ENCODE measurements at places on chromosomes 13 and 19. TPM values are rescaled to one million over a fixed set of nuclear protein-coding genes. Genes with fewer than 3 reads are reported as not detected.
A peak's percentile ranks its signal among the peaks of the same experiment; 100 is the strongest.

The PSPN gene
- 2.4 TPM for total RNA-seq

The VMAC gene
- 8.3 TPM for total RNA-seq

The ZNF773 gene
- total RNA-seq: 21.1 TPM

The KLF16 gene
- 15.1 TPM for total RNA-seq

The ZNF432 gene
- 6.4 TPM for total RNA-seq

The NKG7 gene
- total RNA-seq: not detected

The GTF2F2 gene
- 28.3 TPM for total RNA-seq

The CEACAM7 gene
- total RNA-seq: not detected

The C5AR1 gene
- not detected for total RNA-seq

The ZIC2 gene
- total RNA-seq: not detected

The KLK15 gene
- total RNA-seq: 1.3 TPM

The NALCN gene
- 6.4 TPM for total RNA-seq

The SIAH3 gene
- total RNA-seq: not detected

The RASGRP4 gene
- not detected for total RNA-seq

DNA sequence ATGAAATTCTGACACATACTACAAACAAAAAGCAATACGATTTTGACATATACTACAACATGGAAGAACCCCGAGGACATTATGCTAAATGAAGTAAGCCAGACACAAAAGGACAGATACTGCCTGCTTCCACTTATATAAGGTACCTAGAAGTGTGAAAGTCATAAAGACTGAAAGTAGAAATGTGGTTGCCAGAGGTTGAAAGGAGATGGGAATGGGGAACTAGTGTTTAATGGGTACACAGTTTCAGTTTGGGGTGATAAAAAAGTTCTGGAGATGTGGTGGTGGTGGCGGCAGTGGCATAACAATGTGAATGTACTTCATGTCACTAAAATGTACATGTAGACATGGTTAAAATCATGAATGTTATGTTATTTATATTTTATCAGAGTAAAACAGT is 12.1 kb upstream of the NDFIP2 start:
- H3K27me3 ChIP-seq: no peaks in the 10 kb centered on the region
- H3K36me3 ChIP-seq: no peaks in the 10 kb centered on the region
- H3K27ac ChIP-seq: no peak overlapping the region
- H3K4me3 ChIP-seq: no peak overlapping the region

DNA sequence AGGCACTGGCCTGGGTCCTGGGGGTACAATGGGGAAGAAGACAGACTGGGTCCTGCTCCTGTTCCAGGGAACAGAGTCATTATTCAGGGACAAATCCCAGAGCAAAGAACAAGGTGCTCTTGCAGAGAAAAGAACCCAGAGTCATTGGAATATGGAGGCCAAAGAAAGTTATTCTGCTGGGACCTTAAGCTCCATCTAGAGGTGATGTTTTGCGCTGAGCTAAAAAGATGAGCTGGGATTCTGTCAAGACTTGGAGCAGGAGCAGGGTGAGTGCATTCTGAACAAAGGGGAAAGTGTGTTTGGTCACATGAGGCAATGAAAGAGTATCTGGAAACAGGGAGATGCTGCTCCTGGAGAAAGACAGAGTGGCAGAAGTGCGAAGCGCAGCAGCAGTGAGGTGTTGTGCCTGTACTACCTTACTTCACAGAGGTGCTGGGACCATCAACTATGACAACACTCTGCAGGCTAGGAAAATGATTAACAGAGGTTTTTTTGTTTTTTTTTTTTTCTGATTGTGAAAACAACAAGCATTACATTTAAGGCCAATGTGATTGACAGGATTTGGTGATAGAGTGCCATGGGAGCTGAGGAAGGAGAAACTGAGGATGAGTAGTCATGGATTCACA is 95.3 kb upstream of the TNFSF11 start:
- H3K36me3 ChIP-seq: no peaks in the 10 kb centered on the region
- DNase-seq: peak; percentile 53
- H3K27me3 ChIP-seq: no peaks in the 10 kb centered on the region
- no peak overlapping the region for H3K4me3 ChIP-seq

GRCh38 chr13:89943139-89943538 is 1404.3 kb upstream of the MIR17HG start:
- no peak for DNase-seq
- H3K4me3 ChIP-seq: no peak overlapping the region
- H3K27me3 ChIP-seq: no peaks in the 10 kb centered on the region
- no peak overlapping the region for H3K27ac ChIP-seq
- no peaks in the 10 kb centered on the region for H3K36me3 ChIP-seq

GRCh38 chr13:95411428-95412040 is 110.3 kb upstream of the ABCC4 start:
- no peaks in the 10 kb centered on the region for H3K27me3 ChIP-seq
- H3K27ac ChIP-seq: no peak overlapping the region
- no peak overlapping the region for H3K4me3 ChIP-seq
- no peak for DNase-seq
- H3K4me1 ChIP-seq: no peaks in the 10 kb centered on the region
- no peaks in the 10 kb centered on the region for H3K36me3 ChIP-seq

DNA sequence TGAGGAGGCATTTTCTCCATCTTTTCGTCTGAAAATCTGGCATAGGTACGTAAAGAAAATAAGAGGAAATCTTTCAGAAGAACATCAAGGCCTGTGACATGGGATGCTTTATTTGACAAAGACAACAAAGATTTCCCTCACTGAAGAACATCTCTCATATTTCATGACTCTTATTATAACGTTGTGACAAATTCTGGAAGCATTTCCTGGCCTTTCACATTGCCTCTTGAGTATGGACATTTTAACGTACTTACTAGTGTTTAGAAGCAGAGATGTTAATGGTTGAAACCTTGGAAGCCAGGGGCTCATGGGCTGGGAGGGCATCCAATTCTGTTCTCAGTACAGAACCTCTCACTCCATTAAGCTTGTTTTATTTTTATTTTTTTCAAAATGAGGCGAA is 210.8 kb downstream of the DCT start:
- H3K27me3 ChIP-seq: no peaks in the 10 kb centered on the region
- H3K27ac ChIP-seq: no peak overlapping the region
- H3K4me3 ChIP-seq: no peak overlapping the region
- peaks cover 7% of the 10 kb centered on the region for H3K4me1 ChIP-seq
- peak; percentile 11 for DNase-seq

DNA sequence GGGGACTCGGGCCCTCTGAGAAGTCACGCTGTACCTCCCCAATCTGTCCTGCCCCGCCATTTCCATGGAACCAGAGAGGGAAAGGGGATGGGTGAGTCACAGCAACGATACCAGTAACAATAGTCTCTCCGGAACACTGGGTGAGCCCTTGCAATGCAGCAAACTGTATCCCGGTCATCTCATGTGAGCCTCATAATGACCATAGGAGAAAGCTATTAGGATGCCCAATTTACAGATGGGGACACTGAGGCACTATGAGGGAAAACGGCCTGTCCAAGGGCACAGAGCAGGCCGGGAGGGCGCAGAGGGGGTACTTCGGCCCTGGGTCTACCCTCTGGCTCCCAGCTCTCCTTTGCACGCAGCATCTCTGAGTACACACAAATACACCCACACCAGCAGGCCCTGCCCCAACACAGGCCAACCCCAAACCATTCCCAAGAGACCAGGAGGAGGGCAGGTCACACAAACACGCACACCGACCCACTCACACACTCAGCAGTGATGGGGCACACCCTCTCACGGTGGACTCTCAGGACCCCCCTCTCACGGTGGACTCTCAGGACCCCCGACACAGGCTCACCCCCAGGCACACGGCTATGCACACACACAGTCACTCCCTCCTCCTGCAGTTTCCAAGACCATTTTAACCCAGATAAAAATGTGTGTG is 18.2 kb downstream of the LRRC4B start:
- H3K4me1 ChIP-seq: no peaks in the 10 kb centered on the region
- no peak for DNase-seq
- no peaks in the 10 kb centered on the region for H3K36me3 ChIP-seq
- H3K27ac ChIP-seq: no peak overlapping the region

DNA sequence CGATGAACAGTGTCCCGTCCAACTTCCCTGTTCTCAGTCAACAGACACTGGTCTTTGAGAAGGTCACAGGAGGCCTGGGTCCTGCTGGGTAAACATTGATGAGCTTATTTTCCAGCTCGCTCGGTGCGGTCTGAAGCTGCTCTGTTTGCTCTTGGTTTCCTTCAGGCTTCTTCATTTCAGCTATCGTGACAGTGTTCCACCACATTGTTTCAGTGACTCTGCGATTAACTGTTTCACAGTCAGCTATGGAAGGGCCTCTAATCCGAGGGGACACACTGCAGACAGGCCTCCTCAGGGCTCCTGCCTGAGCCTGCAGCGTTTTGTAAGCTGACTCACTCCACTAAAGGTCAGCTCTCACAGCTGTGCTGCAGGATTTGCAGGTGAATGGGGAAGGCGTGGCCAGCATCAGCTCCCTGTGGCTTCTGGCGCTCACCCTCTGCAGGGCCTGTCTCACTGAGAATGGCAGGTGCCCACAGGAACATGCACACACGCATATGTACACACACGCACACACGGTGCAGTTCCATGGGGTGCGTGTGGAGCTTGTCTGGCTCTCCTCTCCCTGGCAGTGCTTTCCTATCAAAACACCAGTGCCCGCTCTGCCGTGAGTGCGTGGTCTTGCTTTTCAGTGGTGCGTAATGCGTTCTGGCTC is 62.9 kb upstream of the MCF2L start:
- no peak overlapping the region for H3K27ac ChIP-seq
- no peaks in the 10 kb centered on the region for H3K36me3 ChIP-seq
- H3K27me3 ChIP-seq: no peaks in the 10 kb centered on the region

DNA sequence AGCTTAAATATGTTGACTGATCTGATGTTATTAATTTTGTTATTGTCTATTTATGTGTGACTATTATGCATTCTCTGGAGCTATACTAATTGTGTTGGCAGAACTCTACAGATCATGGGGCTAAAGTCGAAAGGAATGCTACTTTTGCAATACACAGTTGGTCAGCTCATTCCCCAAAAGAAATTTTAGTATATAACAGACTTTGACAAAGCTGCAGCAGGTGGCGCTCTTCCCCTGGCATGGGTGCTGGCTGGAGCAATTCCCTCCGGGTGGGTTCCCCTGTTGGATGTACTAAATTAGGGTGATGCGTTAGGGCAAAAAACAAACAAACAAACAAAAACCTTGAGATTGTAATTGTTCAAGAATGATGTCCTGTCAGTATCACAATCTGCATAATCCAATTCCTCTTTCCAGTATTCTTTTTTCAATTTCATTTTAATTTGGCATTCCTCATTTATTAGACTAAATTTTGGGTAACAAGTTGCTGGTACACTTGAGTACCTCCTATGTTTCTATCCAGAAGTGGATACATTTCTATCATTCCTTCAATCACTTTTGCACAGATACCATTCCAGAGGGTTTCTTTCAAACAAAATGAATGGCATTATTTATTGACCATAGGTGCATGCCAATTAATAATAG is 322.8 kb upstream of the EDNRB start:
- H3K4me1 ChIP-seq: no peaks in the 10 kb centered on the region
- H3K27ac ChIP-seq: no peak overlapping the region
- no peaks in the 10 kb centered on the region for H3K36me3 ChIP-seq

DNA sequence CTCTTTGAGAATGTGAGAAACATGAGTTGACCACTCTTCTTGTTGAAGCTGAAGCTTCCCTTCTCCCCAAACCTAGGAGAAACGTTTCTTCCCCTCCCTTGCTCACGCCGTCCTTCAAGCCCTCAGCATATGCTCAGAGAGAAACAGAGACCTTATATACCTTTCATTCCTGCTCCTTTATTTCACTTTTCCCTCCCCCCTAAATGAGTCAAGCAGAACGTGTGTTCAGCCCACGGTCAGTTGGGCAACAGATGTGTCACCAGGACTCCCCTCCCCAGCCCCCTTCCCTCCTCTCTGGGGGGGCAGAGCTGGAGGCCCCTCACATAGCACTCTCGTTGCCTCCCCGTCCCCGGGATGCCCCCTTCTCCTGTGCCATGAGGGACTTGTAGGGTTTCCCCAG is 8.6 kb downstream of the OR7C2 start:
- DNase-seq: no peak
- H3K4me1 ChIP-seq: no peaks in the 10 kb centered on the region

- H3K27me3 ChIP-seq: no peaks in the 10 kb centered on the region
- no peak overlapping the region for H3K4me3 ChIP-seq
Measured at GRCh38 chr13:73341748-73342147, 282.9 kb downstream of the KLF5 start.

DNA sequence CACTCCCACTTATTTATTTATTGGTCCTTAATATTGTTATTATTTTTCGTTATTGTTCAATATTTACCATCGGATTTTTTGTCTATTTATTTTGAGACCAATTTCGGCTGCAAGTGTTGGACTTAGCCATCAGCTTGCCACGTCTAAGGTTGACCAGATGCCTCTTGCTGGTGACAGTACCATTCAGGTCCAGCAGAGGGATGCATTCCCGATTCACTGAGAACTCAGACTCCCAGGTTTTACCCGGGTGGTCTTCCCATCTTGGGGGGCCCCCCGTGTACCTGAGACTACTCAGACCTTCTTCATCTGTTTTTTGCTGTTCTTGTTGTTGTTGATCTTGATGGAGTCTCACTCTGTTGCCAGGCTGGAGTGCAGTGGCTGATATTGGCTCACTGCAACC is 1435.2 kb downstream of the UQCRFS1 start:
- no peak overlapping the region for H3K4me3 ChIP-seq
- peaks cover 25% of the 10 kb centered on the region for H3K36me3 ChIP-seq
- H3K27me3 ChIP-seq: no peaks in the 10 kb centered on the region
- no peak overlapping the region for H3K27ac ChIP-seq
- DNase-seq: no peak

- no peaks in the 10 kb centered on the region for H3K36me3 ChIP-seq
- no peaks in the 10 kb centered on the region for H3K4me1 ChIP-seq
- no peak for DNase-seq
- H3K27me3 ChIP-seq: peaks cover 51% of the 10 kb centered on the region
- no peak overlapping the region for H3K4me3 ChIP-seq
Measured at GRCh38 chr13:27966641-27967202, 2.4 kb downstream of the CDX2 start.

DNA sequence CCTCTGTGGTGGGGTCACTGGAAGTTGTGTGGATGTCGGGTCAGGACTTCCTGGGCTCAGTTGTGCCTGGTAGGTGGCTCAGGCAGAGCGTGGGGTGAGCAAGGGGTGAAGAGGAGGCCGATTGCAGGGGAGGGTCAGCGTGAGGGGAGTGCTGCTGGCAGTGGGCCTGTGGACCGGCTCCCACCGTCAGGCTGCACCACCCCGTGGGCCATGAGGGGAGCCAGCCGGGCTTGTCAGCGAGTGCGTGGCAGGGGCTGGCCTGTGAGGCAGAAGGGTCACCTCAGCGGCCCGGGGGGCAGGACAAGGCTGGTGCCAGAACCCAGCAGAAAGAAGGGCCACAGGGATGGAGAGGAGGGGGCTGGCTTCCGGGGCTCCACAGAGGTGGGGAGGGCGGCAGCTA is 13.3 kb downstream of the RAB8A start:
- no peak for DNase-seq
- H3K36me3 ChIP-seq: peaks cover 66% of the 10 kb centered on the region
- no peak overlapping the region for H3K27ac ChIP-seq
- H3K4me1 ChIP-seq: no peaks in the 10 kb centered on the region
- H3K27me3 ChIP-seq: no peaks in the 10 kb centered on the region

DNA sequence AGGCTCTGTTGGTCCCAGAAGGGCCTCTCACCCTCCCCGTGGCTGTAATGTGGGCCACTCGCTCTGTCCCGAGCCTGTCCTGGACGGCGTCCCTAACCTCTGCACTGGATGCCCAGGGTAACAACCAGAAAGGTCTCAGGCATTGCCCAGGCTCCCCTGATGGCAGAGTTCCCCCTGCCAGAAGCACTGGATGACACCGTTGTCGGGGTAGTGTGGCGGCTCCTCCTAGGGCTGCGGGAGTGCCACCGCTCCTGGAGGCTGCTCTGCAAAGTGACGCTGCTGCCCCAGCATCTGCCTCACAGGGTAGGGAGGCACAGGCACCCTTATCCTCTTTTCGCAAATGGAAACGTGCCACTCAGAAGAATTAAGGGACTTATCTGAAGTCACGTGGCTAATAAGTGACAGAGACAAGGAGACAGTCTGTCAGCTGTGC is 32.0 kb downstream of the MPHOSPH8 start:
- peaks cover 31% of the 10 kb centered on the region for H3K36me3 ChIP-seq
- H3K4me3 ChIP-seq: no peak overlapping the region
- no peaks in the 10 kb centered on the region for H3K27me3 ChIP-seq

Data from PC-3 (cell line).